ENCODE measurements at places on chromosomes 7 and 10.

DNA sequence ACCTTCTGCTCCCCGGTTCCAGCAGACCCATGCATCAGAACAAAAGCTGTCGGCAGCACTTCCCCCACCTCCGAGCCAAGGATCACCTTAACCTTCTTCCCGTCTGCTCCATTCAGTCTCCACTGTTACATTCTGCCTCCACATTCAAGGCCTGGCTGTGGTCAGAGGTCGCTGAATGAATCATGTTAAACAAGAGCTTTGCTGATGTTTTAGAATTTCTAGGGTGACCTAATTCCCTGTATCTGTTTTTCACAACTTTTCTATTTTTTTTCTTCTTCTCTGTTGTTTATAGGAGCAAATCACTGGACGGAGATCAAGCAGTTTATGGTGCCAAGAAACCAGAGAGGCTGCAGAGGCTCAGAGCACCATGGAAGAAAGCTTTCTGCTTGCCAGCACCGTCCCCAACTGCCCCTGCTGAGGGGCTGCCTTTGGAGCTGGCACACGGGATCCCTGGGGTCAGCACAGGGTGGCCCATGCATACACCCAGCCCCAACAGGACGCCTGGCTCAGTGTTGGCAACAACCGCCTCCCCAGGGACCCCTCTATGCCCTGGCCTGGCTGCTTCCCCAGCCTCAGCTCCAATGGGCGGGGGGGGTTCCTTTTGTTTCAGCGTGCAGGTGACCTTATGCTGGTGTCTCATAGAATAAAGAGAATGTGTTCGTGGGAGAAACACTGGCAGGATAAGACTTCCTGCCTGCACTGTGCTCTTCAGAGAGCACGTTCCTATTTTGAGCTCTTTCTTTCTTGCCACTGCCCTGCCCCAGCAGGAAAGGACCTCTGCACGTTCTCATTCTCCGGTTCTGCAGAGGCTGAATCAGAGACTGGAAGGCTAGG, 182.7 kb upstream of the LYZL2 start:
- DNase-seq, result no peak

DNA sequence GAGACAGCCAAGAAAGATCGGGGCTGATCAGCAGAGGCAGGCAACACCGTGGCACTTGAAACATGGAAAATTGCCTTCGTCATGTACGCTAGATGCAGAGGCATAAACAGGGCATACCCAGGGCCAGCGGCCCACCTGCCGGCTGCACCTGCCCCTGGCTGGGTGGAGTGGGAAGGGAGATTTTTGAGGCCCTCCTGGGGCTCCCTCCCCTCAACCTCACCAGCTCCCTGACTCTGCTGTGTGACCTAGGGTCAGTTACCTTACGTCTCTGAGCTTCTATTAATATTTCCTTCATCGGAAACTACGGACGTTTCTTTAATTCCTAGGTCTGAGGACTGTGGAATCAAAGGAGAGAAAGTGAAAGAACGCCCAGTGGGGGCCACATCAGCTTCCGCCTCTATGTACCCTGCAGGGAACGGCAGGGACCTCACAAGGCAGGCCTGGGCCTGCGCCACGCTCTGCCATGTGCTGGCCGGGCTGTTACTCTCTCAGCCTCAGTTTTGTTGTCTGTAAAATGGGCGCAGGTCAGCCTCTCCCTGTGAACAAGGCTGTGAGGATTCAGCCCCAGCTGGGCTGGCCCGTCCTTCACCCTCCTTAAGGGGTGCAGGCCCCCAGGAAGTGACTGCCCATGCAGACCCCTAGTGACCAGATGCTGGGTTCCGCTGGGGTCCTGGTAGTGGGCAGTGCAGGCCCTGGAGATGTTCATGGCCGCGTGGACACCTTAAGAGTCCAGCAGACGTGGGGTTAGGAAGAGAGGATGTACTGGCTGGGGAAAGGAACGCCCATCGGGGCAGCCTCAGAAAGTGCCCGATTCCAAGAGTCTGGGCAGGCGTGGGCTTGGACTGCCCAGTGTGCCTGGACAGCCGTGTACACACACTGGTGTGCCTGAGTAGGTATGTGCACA, 22.7 kb downstream of the ELFN1 start:
- DNase-seq, result no peak

- DNase-seq, result no peak
Observed at GRCh38 chr10:18684953-18685352, 25.7 kb downstream of the ARL5B start.

DNA sequence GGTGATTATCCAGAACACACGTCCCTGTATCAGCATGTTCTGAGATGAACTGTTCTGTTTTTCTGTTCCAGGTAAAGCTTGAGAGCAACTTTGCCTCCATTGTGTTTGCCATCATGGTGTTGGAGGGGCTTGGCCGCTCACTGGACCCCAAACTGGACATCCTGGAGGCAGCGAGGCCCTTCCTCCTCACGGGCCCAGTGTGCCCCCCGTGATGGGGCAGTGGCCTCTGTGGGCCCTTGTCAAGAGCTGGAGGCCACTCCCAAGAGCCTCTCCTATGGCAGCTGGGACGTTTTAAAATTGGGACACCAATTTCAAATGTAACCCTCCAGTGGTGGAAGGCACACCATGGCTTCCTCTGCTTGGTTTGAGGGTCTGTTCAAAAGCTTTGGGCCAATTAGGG, 1.9 kb upstream of the NDUFB2 start:
- no peak for DNase-seq

GRCh38 chr10:12614177-12614995, 265.0 kb downstream of the CAMK1D start:
- DNase-seq, result no peak

DNA sequence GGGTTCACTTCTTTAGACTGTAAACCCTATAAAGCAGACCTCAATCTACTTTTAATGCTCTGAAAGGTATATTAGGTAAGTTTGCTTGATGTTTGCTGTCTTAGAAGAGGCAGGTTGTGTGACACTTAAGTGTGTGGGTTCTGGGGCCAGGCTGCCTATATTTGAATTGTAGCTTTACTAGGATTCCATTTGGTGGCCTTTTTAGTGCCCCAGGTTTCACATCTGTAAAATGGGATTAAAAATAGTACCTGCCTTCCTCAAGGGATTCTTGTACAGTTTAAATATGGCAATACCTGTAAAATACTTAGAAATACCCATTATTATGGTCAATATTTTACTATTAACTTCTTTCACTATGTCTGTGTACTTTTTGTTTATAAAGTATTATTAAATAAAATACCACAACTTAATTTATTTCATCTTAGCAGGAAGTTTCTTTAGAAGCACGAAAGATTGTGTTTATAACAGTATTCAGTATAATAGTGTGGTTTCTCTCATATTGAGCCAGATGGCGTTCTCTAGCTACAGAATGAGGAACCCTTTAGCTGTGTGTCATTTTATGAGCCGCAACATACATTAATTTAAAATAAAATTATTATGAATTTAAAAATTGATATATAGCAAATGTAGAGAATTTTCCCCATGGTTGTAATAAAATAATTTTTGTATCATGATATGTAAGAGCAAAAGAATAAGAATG, 94.2 kb downstream of the CDK14 start:
- no peak for DNase-seq

DNA sequence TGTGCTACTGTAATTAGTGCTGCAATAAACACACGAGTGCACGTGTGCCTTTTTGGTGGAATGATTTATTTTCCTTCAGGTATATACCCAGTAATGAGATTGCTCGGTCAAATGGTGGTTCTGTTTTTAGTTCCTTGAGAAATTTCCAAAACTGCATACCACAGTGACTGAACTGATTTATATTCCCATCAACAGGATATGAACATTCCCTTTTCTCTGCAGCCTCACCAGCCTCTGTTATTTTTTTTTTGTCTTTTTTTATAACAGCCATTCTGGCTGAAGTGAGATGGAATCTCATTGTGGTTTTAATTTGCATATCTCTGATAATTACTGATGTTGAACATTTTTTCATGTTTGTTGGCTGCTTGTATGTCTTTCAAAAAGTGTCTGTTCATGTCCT, 922.9 kb upstream of the LRRN3 start:
- no peak for DNase-seq

GRCh38 chr10:91772869-91773268, 25.4 kb upstream of the TNKS2 start:
- DNase-seq, result no peak

All from NCI-H774 (cell line).